ENCODE measurements at places on chromosomes 5 and 9.

GRCh38 chr5:40676613-40677343, 2.9 kb upstream of the PTGER4 start:
- no peak for DNase-seq

DNA sequence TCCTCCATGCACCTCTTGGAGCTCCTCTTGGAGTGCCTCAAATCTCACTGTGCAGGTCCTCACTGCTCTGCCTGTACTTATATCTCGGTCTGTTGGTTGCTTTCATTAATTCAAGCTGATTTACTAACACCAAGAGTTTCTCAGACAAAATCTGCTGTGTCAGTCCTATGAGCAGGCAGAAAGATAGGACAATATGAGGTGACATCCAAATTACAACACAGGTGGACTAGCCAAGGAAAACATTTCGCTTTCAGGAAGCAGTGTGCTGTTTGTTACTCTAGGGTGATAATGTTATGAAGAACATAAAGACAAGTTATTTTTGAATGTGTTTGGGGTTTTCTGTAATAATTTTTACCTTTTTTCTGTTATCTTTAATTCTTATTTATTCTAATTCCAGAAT, 264.1 kb upstream of the ANKH start:
- no peak for DNase-seq

- DNase-seq, result no peak
Measured at GRCh38 chr5:180333661-180334060, 19.5 kb downstream of the GFPT2 start.

GRCh38 chr9:19378647-19379046, 1.4 kb downstream of the RPS6 start:
- DNase-seq, result no peak

GRCh38 chr5:39977066-39977655, 552.4 kb upstream of the DAB2 start:
- no peak for DNase-seq

DNA sequence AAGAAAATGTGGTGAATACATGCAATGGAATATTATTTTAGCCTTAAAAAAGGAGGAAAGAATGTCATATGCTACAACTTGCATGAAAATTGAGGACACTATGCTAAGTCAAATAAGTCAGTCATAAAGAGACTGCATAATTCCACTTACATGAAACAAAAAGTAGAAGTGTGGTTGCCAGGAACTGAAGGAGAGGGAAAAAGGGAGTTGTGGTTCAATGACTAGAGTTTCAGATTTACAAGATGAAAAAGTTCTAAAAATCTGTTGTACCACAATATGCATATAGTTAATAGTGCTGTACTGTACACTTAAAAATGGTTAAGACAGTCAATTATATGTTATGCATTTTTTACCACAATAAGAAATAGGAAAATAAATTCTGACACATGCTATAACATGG, 95.4 kb downstream of the SLC44A1 start:
- no peak for DNase-seq

- DNase-seq, result no peak
Measured at GRCh38 chr5:174852143-174852542, 127.8 kb downstream of the MSX2 start.

DNA sequence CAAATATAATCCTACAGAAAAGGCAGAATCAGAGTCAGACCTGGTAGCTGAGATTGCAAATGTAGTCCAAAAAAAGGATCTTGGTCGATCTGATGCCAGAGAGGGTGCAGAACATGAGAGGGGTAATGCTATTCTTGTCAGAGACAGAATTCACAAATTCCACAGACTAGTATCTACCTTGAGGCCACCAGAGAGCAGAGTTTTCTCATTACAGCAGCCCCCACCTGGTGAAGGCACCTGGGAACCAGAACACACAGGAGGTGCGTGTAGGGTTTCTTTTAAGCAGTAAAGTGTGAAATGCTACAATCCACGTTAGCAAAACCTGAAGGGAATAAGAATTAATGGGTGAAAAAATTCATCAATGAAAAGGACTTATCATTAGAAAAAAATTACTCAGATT, 145.8 kb downstream of the GIN1 start:
- no peak for DNase-seq

DNA sequence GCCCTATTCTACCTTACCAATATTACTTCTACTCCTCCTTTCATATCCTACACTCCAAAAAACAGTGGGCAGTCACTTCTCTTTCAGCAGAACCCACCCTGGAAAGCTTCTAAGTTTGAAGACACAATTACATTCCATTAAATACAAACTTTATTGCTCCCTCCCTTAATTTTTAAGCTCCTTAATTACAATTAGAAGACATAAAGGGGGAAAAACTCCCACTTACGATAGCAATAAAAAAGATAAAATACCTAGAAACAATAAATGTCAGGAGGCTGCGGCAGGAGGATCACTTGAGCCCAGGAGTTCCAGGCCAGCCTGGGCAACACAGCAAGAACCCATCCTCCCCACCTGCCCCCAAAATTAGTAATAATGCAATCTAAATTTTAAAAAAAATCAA, 9.6 kb downstream of the RNF145 start:
- DNase-seq, result no peak

DNA sequence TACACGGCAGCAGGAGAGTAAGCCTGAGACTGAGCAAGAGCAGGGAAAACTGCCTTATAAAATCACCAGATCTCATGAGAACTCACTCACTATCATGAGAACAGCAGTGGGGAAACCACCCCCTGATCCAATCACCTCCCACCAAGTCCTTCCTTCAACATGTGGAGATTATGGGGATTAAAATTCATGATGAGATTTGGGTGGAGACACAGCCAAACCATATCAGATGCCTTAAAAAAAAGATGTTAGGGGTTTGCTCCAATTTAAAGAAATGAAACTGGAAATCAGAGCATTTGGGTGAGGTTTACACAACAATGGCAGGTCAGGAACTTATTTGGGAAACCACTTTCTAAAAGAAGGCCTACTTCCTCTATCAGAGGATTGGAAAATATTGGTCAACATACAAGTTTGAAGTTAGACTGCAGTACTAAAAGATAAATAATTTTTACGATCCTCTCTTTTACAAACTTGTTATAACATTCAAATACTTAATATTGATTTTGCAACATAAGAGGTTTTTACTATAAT, 105.1 kb downstream of the FBN2 start:
- DNase-seq, result no peak

DNA sequence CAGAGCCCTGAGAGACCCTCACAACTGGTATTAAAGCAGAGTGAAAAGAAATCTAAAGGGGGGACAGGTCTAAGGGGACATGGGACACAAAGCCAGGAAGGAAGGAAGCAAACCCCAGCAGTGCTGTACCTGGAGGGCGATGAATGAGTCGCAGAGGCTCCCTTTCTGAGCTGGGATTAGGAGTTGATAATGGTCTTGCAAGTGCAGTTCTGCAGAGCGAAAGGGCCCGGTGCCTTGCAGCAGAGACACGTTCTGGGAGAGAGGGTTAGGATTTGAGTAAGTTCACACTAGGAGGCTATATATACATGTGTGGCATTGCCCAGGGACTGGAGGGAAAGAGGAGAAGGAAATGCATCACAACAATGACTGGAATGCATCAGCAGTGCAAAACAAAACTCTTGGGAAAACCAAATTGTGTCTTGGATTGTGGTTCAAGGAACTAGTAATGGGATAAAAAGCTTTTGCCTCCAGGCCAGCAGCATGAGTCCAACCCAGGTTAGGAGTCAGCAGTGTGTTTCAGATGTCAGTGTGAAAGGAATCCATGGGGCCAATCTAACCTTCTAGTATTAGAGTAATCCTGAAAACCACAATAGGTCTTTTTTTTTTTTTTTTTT, 38.8 kb upstream of the LIFR start:
- DNase-seq, result no peak

DNA sequence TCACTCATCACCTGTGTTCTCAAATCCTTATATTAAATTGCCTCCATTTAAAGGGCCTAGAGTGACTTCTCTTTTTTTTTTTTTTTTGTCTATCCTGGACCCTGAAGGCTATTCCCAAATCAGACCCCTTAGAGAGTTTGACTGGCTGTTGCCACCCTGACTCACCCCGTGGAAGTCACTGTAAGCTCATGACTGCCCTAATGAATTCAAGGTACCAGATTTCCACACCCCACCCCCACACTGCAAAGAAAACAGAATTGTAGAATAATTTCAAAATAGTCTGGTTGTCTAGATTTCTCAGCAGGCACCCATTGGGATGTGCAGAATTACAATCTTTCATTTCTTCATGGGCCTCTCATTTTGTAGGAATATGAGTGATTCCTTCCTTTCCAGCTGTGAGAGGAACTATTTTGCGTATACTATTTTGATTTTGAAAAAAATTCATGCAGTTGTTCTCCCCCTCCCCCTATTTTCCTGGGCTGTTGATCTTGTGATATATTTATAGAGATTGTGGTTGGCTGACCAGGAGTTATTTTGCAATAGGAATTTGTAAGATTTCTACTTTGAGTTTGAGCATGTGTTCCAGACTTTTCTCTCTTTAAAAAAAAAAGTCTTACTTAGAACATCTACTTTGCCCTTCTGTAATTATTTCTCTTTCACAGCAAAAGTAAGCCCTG, 79.1 kb downstream of the ZNF618 start:
- DNase-seq, result no peak

- DNase-seq, result no peak
Measured at GRCh38 chr5:138955671-138956295, 80.6 kb upstream of the LRRTM2 start.

DNA sequence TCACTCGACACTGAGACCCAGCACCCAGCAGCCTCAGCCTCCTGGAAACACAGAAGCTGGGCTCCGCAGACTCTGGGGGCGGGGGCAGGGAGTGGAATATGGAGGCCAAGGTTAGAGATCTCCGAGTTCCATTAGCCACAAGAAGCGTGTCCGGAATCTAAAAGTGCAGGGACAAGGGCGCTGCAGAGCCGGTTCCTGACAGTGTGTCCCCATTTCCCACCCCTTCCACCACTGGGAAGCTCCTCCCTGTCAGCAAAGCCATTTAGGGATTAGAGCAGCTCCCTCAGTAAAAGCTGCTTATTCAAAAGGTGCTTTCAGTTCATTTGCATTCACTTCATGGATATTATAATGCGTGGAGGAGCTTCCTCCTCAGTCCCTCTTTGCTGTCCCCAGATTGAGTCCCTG, 74.1 kb upstream of the HSPA9 start:
- DNase-seq, result peak; percentile 19

DNA sequence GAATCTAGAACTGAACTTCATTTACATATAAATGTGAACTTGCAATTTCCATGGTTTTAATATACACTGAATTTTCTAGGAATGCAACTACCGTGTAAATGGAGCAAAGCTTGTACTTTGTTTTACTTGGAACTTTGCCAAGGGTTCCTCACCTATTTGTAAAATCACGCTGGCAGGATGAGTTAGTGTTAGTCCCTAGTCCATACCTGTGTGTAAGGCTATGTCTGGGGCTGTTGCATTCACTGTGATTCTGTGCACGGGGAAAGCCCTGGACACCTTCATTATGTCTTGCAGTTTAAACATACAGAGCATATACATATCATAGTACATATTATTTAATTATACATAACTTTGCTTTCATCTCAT, 119.9 kb downstream of the PAX5 start:
- DNase-seq, result no peak

DNA sequence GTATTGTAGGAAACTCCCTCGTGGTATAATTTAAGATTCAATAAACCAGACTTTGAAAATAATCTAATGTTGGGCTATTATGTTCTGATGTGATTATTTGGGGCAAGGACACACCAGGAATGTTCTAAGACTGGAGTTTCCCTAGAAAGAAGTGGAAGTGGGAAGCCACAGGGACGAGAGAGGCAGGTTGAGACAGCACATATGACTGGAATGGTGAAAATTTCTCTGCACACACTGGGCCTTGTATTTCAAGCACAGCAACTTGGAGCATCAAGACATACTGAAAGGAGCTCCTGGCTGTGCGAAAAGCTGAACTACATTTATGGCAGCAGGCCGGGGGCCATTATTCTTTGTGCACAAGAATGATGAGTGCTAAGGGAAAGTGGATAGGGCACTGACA, 98.2 kb downstream of the CETN3 start:
- no peak for DNase-seq

DNA sequence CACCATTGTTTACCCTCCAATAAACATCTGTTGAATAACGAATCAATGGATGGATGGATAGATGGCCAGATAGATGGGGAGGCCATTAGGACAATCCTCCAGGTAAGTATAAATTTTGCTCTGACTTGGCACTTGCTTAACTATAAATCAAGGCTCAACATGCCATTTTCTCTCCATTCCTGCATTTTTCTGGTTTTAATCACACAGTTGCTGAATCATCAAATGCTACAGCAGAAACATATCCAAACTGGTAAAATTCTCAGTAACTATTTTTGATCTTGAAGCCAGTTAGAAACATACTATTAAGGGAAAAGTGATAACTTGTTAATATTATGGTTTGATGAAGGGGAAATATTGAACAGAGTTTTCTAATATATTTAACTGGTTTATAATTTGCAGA, 71.5 kb upstream of the MTAP start:
- no peak for DNase-seq

- no peak for DNase-seq
Measured at GRCh38 chr5:157533011-157533481, 42.5 kb downstream of the ADAM19 start.

GRCh38 chr9:61673664-61674381, 484.0 kb downstream of the SPATA31A7 start:
- DNase-seq, result no peak

GRCh38 chr5:42886635-42887034, 74.9 kb upstream of the SELENOP start:
- DNase-seq, result no peak

DNA sequence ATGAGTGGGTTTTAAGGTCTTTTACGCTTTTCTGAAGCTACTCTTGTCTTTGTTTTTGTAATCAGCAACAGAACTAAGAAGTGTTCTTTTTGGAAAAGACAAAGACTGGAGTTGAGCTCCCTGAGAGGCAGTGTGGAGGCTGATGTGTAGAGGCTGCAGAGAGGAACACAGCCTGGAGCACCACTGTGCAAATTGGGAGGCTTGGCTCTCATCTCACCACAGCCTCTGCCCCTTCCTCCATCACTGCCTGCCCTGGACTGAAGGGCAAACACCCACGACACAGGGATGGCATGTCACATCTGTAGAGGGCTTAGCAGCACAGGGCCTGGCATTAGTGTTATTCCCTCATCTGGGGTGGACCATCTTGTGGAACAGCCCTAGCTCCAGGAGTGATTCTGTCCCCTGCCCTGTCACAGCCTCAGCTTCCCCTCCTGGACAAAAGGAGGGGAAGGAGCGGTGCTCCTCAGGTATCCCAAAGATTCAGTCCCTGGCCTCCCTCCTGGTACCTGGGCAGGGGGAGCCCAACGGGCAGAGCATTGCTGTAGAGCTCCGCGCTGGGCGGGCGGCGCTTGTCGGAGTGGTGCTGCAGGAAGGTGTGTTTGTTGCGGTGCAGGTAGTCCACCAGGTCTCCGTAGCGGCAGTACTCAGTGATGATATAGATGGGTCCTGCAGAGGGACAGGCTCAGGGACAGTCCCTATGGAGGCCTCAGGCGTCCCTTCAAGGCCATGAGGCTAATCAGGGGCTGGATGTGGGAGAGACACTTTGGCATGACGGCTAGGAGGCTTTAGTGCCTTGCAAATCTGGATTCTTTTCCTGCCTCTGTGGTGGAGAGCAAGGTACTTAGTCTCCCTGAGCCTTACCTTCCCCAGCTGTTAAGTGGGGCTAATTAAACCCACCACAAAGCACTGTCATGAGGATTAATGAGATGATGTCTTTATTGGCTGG, 32.8 kb downstream of the PDGFRB start:
- no peak for DNase-seq

- DNase-seq, result no peak
Measured at GRCh38 chr5:93845376-93845775, 104.0 kb upstream of the POU5F2 start.
